HEK293T (cell line): ENCODE measurements at places on chromosomes 4 and X.

- DNase-seq = no peak
Measured at GRCh38 chrX:13659063-13659462, 6.1 kb downstream of the TCEANC start.

GRCh38 chr4:133775881-133776280, 425.7 kb downstream of the PABPC4L start:
- no peak for DNase-seq

GRCh38 chrX:9706421-9706820, 59.2 kb downstream of the GPR143 start:
- DNase-seq = no peak

DNA sequence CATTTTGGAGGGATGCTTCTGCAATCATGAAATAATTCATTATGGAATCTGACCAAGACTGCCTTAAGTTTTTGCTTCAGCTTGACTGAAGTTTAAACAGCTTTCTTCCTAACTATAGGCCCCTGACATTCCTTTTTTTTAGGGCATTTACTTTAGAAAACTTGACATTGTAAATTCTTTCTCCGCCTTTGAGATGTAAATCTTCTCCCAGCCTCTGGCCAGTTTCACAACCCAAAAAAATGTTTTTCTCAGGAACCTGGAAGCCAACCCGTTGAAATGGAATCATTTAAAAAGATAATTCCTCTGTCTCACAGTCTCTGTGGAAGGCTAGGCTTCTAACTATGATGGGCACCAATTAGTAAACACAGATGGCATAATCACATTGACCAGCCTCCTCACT, 710.4 kb upstream of the PABPC4L start:
- no peak for DNase-seq
